ENCODE measurements at places on chromosomes 2 and 18.

DNA sequence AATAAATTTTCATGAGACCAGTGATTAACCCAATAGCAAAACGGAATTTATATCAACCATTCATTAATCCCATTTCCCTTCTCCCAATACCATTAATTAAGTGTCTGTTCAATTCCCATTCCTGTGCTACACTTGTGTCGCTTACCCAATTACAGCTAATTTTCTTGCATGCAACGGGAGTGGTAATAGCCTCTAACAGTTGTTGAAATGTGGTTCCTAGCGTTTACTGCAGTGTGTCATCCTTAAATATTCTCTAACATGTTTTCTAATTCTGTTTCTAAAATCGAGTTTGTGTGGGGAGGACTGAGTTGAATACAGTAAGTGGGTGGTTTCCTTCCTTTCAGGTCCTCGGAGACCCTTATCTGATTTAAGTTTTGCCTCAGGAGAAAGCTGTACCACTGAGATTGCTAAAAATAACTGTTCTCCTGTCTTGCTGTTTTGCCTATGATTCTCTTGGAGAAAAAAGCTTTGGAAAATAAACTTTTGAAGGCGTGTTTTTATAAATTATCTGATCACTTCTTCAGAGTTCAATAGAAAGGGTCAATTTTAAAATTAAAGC, 59.3 kb upstream of the LRRTM1 start:
- no peak for DNase-seq

DNA sequence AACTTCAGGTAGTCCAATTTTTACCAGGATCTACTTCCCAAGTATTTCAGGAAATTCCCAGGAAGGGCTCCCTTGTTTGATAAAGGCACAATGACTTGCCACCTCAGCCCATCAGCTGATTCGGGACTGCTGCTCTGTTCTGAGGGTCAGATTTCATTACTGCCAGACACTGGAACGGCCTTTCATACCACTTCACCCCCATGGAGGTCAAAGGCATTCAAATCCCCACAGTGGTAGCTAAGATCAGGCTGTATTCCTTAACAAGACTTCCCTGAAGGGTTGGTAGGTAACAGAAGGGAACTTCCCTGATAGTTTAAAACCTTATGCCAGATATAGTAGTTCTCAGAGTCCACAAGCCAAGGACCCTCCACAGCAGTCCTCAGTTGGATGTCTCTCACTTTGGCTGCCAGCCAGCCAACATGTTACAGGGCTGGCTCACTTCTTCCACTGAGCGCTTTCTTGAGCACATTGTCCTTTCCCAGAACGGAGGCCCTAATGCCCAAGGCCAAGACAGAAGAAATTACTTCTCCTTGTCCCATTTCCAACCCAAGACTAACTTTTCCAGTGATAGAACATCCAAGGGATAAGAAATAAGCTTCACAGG, 40.0 kb upstream of the GLS start:
- DNase-seq: no peak

GRCh38 chr18:8982416-8983183, 119.9 kb upstream of the NDUFV2 start:
- DNase-seq: no peak

DNA sequence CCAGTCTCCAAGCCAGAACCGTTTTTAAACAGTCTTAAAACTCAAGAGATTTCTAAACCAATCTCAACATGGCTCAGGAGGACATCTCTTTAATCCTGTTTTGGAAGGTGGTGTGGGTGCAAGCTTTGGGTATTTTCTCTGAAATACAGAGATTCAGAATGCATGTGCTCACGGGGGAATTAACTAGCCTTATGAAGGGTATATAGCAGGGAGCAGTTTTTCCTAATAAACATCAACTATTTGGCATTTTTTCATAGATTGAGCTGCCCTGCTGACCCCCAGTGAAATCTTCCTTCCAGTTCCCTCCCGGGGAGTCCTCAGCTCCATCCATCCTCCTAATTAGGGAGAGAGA, 122.6 kb downstream of the SMAD7 start:
- no peak for DNase-seq

DNA sequence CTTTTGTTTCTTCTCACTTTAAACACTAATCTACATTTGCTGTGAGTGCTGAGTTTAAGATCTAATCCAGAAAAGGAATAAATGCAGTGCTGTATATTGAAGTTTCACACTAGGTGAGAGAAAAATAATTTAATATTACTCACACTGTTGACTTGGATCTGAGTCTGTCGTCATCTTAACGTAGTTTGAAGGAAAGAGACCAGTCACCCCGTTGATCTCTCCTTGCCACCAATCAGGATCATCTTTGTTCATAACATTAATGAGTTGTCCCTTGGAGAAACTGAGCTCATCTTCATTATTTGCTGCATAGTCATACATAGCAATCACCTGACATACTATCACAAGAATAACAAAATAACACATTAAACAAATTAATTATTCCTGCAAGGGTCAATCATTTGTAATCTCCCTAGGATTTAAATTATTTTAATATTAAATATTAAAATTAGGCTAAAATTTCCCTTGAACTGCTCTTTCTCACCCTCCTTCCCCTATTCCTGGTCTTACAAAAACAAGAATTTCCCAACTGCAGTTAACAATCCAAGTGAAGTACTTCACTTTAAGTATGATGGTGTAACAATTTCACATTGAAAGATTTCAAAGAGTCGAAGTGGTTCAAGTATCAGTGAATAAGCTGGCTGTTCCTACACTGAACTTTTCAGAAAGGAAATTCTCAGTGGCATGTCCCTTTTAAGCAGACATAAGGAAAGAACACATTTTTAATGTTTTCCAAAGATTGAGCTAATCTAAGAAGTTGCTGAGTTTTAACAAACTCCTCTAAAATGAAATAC, 71.3 kb downstream of the FAM228A start:
- no peak for DNase-seq

GRCh38 chr2:178764097-178764496, 43.1 kb downstream of the TTN start:
- no peak for DNase-seq

GRCh38 chr2:37767046-37767445, 95.6 kb upstream of the CDC42EP3 start:
- no peak for DNase-seq

GRCh38 chr2:97730245-97730644, 16.9 kb downstream of the ZAP70 start:
- no peak for DNase-seq

DNA sequence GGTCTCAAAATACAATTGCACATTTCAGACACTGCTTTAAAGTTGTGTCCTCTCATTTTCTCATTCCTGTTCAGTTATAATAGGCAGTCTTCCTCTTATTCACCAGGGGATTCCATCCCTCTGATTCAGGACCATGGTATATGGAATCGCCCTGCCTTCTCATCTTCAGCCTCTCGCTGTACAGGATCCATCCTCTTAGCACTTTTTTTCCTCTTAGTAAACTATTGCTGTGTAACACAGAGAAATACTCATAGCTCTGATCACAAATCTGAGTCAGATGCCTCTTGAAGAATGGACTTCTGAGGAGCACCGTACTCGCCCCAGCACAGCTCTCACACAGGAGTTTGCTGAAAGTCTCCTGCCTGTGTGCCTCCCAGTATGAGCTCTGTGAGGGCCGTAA, 11.3 kb downstream of the RMP24 start:
- DNase-seq: no peak

GRCh38 chr18:23574611-23575308, 11.5 kb downstream of the NPC1 start:
- no peak for DNase-seq

DNA sequence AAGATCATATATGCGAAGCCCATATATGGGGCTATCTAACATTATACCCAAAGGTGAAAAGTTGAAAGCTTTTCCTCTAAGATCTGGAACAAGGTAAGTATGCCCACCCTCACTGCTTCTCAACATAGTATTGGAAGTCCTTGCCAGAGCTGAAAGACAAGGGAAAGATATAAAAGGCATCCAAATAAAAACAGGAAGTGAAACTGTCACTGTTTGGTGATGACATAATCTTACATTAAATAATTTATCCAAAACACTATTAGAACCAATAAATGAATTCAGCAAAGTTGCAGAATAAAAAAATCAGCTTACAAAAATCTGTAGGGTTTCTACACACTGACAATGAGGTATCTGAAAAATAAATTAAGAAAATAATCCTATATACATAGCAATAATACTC, 205.8 kb downstream of the INSIG2 start:
- no peak for DNase-seq

Measured in activated T-cell treated with anti-CD3 and anti-CD28 coated beads, Interleukin-2, amount 50 U/mL, for 1 hour (primary cell).